ENCODE measurements at places on chromosomes 1 and 21. TPM values are rescaled to one million over a fixed set of nuclear protein-coding genes. Genes with fewer than 3 reads are reported as not detected.
A peak's percentile ranks its signal among the peaks of the same experiment; 100 is the strongest.

The ADAM30 gene
- total RNA-seq: not detected

The KCNN3 gene
- 0.40 TPM for total RNA-seq

DNA sequence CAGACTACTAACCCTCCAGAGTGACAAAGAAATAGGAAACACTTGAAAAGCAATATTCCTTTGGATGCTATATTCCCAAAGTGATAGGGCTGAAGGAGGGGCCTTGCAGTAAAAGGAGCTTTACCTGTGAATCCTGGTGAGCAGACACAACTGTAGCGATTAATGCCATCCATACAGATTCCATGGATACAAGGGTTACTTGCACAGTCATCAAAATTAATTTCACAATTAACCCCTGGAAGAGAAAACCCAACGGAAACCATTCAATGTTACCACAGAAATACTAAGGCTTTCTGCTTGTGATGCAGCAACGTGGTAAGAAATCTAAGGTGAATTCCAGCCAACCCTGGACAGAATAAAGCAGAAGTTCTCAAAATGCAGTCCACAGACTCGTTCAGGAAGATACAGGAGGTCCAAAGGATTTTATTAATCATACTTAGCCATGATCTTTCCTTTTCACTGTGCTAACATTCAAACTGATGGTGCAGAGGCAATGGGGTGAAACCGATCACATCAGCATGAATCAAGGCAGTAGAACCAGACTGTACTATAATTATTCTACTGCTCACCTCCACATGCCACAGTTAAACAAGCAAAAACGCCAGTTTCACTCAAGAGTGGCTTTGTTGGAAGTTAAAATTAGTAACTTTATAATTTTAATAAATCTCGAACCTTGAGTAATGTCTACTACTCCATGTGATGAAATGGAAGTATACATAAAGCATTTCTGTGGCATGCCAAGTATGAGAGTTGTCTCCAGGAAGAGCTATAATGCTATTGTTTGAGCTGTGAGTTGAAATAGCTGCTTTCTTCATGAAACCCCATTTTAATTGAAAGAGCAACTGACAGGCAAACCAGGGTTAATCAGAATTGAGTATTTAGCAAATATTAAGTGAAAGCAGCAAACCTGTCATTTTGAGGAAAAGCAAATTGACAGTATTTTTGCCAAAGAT is 63.2 kb upstream of the ADAM30 start:
- no peak for DNase-seq

DNA sequence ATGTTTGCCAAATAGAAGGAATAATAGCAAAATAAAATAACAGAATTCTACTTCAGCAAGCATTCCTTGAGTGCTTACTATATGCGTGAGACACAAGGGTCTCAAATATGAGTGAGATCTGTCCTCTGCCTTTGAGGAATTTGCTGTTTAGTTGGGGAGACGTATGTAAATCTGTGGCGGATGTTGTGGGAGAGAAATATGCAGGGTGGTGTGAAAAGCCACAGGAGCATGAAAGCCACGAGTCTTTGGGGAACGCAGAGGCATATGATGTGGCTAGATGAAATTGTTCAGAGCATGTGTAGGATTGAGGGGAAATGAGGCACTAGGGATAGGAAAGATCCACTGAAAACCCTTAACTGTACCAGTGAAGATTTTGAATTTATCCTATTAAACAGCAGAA is 244.4 kb downstream of the PBX1 start:
- DNase-seq: peak; percentile 93

GRCh38 chr1:202084791-202085681 is 37.7 kb upstream of the GPR37L1 start:
- DNase-seq: no peak

- DNase-seq: peak; percentile 78
Observed at GRCh38 chr21:26405735-26406361, 167.2 kb downstream of the CYYR1 start.

DNA sequence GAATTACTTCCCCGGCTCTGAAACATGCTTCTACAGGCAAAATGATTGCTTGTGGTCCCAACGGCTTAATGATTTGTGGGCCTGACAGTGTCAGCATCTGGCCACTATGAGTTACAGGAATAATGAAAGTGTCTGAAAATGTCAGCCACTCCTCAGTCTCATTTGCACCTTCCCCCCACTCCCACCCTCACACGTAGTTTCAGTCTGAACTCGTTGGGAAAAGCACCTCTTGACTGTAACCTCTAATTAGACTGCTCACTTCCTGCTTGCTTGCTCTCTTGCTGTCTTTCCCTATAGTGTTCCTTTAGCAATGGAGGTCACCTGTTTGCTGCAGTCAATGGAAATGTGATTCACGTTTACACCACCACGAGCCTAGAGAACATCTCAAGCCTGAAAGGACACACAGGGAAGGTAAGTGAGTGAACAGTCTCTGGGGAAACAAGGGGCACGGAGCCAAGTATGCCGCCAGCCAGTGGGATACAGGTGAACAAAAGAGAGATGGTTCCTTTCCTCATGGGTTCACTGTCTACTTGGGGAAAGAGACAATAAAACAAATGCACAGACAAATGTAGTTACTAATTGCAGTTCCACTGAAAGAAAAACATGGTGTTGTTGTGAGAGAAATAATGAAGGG is 27.1 kb downstream of the CFAP57 start:
- DNase-seq: no peak
